ENCODE measurements at places on chromosomes 7 and 10.

DNA sequence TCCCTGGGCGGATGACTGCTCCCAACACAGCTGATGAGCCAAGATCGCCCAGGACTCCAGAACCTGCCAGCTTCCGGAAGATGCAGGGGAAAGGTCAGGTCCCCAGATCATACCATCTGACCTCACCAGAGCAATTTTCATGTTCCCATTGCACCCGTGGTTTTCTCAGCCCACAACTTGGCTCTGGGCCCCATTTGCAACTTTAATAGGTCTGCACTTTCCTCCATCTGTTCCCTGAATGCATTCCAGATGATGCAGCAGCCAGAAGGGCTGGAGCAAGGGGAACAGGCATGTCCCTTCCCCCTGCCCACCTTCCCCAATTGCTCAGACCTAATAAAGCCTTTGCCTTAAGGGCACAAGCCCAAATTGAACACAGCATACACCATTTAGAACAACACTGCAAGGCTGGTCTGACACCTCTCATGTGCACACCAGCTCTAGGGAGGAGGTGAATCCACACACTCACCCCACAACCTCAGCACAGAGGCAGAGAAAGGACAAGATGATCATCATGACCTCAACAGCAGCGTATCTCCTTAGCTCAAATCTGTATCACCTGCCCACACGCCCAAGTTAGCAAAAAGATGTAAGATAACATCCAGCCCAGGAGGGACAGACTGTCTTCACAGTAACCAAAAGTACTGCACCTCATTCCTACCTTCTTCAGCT, 87.5 kb downstream of the PLXNA4 start:
- DNase-seq, result peak; percentile 37

DNA sequence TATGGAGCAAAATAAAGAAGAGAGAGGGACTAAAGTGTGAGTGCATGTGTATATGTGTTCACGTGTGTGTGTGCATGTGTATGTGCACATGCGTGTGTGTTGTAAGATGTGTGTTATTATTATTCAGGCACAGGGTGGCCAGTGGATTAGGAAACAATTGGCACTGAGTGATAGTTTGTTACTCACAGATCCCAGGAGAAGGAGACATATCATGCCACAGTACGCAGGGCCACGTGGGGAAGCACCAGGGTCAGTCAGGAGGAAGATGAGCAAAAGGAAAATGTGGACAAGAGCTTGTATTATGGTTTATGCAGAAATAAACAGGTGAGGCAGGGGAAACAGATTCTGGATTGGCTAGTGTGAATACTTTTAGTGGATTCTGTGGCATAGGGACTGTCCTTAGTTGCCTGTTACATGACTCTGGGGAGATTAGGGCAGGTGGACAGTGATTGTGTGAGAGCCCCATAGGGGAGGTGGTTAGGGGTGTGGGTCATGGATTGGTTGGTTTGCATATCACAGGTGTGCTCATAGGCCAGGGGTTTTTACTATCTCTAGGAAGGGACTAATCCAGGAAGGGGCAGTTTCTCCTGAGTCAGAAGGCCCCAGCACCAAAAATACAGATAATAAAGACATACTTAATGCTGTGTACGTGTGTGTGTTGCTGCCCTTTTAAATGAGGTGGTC, 90.0 kb downstream of the PLXDC2 start:
- no peak for DNase-seq

DNA sequence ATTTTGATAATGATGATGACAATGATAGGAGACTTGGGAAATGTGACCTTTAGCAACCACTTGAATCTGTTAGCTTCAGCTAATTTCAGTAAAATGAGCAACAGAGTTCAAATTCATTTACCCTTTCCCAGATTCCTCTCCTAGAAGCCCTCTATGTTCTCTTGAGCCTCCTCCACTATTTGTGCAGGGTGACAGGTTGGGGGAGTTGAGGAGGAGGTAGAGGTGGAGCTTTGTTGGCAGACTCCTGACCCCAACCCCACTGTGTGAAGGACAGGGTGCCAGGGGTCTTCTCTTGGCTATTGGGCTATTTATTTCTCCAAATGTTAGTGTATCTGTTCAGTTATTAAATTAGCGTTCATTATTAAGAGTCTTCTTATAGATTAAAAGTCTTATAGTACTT, 422.3 kb downstream of the GFRA1 start:
- DNase-seq, result no peak

- no peak for DNase-seq
Measured at GRCh38 chr7:21763818-21764217, 181.9 kb downstream of the CDCA7L start.

DNA sequence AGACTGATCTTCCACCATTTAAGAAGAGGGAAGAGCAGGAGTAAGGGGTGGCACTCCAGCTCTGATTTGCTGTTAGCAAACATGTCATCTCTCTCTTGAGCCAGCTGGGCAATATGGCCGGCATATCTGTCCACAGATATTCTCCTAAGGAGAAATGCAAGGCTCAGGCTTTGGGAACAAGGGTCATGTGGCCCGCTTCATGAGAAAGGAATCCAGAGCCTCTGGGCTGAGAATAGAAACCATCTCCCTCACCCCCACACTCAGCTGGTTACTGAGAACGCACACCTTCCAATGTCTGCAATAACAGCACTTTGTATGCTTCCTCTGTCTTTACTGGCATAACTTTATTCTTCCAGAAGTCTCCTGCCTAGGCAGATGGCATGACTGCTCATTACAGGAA, 171.2 kb downstream of the ELMO1 start:
- no peak for DNase-seq

- no peak for DNase-seq
Measured at GRCh38 chr7:132181371-132181770, 394.9 kb downstream of the PLXNA4 start.

Data from GM04503 (cell line).